ENCODE measurements at places on chromosomes 6 and 20.

DNA sequence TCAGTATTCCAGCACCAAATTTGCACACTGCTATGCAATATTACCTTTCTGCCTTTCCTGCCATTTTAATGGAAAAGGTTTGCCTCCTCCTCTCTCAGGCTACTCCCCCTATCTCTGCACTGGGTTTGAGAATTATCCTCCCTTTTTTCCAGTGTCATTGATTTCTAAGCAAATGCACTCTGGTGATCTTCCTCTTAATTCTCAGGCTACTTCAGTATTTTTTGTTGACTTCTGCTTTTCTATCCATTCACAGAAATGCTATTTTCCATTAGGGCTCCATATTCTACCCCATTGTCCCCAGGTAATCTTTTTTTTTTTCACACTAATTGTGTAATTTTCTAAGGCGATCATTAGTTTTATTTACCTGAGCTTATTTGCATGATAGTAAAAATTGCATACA is 144.0 kb downstream of the GJA1 start:
- DNase-seq, result no peak

DNA sequence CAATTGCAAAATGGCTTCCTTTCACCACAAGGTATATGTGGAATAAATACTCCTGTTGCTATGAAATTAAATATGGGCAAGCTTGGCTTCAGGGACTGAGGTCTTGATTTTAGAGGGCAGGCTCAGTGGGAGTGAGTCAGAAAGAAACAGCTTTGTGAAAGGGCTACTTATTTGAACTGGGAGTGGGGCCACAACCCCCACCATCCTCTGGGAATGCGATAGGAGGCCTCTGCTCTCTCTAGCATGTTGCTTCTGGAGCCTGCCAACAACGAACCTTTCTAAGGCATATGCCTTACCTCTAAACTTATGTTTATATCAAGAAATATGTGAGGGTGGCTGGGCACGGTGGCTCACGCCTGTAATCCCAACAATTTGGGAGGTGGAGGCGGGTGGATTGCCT is 149.7 kb downstream of the LRRC1 start:
- DNase-seq, result no peak

DNA sequence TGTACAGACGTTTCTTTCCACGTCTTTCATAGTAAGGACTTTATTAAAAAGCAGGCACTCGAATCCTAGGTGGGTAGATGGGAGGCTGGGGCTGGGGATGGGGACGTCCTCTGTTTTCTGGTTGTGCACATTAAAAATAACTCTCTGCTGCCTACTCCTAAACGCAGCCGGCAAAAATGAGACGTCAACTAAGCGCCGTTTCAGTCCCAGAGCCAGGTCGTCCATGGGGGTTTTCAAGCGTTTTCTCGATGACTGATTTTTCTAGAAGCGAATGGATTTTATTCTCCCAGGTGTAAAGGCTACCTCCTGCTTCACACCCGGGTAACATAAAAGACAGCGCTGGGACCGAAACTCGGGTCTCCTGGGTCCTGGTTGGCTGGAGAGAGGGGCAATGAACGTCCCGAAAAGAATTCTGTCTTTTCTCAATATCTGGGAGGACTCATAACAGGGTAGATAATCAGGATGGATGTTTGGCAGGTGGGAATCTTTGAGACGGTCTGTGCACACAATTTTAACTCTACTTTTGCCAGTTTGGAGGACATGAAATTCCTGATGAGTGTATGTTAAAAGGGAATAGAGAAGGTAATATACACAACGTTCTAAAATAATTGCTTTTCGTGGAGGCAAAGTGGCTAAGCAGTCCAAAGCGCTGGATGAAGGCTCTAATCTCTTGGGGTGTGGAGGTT is 25.2 kb downstream of the GPX6 start:
- no peak for DNase-seq

DNA sequence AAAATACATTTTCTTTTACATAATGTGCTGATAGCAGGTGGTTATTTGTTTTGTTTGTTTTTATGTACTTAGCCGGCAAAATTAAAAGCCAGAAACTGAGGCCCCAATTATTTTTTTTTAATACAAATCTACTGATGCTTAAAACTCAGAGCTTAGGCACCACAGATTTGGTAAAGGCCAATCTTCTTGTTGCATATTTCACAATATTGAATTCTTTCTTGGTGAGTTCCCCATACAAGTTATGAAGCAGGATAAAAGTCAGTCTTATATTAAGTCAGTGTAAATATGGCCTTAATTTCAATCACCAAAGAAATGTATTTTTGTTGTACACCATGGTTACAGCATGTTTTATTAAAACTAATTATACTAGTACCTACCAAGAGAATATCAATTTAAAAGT is 16.3 kb upstream of the ZDHHC14 start:
- no peak for DNase-seq

DNA sequence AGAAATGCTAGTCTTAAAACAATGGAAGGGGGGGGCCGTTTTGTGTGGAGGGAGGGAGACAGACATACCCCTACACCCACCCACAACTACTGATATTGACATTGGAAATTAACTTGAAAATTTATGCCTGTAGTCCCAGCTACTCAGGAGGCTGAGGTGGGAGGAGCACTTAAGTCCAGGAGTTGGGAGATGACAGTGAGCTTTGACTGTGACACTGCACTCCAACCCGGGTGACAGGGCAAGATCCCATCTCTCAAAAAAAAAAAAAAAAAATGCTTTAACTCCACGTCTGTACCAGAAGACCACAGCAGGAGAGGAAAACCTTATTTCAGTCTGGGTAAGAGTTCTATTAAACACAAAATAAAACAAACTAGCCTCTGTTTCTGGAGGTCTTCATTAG is 2.2 kb downstream of the TBC1D20 start:
- no peak for DNase-seq

DNA sequence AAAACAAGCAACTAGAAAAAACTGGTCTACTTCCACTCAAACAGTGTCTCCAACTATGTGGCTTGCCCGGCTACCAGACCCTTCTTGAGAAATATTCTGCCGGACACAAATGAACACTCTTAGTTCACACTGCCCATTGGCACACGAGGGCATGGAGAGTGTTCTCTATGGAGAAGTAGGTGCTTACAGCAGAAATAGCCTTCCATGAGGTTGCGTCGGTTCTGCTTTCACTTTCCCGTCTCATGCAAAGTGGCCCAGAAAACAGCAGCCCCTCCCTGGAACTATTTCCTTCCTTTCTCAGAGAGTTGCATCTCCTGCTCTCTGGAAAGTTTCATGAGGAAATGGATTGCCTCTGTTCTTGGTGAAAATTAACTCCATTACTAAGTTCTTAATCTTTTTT is 9.5 kb upstream of the HLA-DOA start:
- no peak for DNase-seq

DNA sequence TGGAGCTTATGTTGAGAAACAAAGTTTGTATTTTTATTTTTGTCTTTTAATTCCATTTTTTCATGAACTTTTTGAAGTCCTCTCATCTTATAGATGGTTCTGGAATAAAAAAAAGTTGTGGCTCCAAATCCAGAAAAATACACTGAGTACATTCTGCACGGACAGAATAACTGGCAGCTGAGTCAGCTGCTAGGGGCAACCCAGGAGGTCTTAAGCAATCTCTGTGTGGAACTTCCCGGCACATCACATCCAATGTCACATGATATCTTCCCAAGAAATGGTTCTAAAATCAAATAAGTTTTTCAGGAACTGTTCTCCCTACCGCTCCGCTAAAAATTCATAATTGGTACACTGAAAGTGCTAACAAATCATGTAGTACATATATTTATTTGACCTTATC is 29.8 kb downstream of the SLC13A3 start:
- no peak for DNase-seq

DNA sequence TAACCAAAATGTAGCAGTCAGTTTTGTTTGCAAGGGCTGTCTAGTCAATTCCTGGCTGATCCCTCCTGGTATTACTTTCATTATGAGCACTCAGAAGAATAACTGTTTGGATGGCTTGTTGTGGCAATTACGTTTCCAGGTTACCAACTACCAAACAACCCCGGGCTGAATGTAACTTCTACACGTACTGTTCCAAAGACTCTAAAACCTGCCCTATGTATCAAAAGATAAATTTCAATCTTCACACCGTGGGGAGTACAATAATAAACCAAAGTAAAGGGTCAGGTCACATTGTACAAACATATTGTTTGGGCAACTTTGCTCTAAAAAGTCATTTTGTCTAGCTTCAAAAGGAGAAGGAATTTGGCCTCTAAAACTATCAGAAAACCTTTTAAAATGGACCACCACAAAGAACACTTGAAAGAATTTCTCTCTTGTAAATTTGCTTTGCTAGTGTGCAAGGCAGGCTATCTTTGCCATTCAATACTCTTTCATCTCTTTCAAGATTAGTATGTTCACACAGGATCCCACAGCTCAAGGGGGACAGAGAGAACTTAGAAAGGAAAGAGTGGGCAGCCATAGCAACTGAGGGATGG is 27.6 kb downstream of the DCDC2 start:
- DNase-seq, result no peak

- DNase-seq, result no peak
Measured at GRCh38 chr6:39108041-39108839, 6.7 kb downstream of the SAYSD1 start.

DNA sequence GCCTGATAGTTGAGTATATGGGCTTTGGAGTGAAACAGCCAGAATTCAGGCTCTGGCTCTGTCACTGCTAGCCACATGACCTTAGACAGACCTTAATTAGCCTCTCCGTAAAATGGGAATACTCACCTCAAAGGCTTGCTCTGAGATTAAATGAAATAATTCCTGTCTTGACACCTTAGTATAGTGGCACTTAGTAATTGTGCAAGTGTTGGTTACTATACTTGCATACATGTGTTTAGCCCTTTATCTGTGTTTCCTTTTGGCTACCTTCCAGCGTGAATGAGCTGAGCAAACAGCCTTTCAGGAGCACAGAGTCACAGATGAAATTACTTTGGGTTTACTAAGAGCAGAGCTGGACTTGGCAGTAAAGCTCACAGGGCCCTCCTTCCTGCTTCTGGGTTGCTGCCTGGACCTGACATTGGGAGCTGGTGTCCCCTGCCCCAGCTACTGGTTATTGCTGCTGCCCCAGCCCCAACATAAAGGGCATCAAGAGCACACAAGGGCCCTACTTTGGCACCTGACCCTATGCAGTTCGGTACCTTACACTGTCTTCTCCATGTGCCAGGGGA is 32.8 kb downstream of the CD164 start:
- no peak for DNase-seq

DNA sequence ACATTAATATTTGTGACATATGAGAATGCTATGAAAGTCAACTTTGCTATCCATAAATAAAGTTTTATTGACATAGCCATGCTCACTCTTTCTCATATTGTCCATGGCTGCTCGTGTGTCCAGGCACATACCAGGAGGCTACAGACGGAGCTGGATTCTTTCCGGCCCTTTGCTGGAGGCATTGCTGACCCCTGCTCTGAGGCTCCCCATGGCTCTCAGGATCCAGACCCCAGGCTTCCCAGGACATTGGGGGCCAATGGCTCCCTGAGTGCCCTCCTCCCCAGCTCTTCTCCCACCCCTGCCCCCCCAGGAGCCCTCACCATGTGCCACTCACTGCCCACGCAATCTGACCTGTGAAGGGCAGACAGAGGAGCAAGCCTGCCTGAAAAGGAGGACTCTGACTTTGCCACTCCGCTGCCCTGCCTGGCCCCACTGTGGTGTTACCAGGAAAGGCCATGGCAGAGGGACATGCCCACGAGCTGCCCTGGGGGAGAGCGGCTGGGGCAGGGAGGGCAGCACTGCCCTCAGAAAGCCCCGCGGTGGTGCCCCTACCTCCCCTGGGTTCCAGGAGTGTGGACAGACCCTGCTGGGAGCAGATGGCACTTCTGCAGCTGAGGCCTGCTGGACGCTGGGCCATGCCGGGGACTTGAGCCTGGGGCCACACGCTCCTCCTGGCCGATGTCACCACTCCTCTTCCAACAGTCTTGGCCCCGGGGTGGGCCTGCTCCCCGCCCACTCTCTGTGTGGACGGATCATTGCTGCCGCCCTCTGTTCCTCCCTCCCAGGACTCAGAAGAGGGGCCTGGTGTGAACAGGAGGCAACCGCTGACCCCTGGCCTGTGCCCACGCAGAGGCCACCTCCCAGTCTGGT is 97.8 kb upstream of the BHLHE23 start:
- no peak for DNase-seq

GRCh38 chr6:68735866-68736265 is 100.8 kb downstream of the ADGRB3 start:
- DNase-seq, result no peak

- DNase-seq, result no peak
Measured at GRCh38 chr6:70424291-70424690, 11.0 kb downstream of the FAM135A start.

DNA sequence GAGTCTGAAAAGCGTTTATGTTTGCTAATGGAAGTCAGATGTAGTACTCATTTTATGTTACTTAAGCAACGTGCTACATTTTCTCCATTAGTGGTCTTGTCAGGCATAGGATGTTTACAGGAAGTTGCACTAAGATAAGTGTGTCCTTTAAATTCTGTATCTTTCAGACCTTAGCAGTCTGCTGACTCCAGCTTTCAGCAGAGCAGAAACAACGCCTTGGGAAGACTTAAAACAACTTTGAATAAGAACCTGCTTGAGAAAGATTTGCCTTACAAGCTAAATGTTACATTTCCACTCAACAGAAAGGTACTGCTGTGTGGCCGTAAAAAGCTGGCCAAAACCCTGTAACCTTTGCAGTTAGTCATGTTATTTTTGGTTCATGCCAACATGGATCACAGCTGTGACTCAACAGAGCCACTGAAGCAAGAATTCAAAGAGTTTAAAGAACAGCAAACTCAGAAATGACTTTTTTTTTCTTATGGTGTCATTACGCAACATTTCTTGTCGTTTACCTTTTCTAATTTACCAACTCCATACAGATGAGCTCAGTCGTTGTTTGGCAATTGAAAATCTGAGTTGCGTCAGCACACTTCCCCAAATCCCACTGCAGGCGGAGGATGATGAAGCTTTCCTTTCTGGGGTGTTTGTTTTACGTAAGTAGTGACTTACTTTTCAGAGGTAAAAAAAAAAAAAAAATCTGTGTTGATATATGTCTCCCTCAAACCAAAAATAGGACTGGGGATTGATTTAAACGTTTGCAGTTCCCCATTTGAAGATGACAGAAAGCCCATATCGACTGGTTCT is 27.9 kb upstream of the BMP6 start:
- no peak for DNase-seq

- DNase-seq, result no peak
Measured at GRCh38 chr6:31607317-31607716, 7.7 kb upstream of the AIF1 start.

DNA sequence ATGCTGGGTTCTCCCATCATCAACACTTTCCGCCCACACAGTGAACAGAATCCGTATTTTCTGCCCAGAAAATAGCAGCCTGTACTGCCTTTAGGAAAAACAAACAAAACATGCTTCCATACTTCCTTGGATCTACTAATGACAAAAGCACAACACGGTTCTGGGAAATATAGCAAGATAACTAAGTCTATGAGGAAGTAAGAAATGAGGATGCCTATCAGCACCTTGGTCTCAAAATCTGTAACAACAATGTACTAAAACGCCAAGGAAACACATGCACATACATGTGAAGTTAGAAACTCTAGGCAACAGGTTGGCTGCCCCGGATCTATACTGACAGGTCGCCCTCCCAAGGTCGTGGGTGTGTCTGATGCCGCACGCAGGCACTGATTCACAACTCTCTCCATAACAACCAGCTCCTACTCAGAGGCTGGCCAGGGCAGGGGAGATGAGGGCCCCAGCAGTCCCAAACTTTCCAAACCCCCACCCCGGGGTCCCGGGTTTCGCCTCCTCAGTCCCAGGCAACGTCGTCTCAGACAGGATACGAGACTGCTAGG is 710 bp downstream of the BTBD9 start:
- DNase-seq, result peak; percentile 14

- DNase-seq, result no peak
Measured at GRCh38 chr20:60078351-60079250, 120.4 kb downstream of the CDH26 start.

Data from stimulated activated CD8-positive, alpha-beta memory T cell treated with anti-CD3 and anti-CD28 coated beads, Interleukin-7, amount 100 ng/mL, for 1 hour (primary cell).